ENCODE measurements at places on chromosomes 12 and 14. TPM values are rescaled to one million over a fixed set of nuclear protein-coding genes. Genes with fewer than 3 reads are reported as not detected.
A peak's percentile ranks its signal among the peaks of the same experiment; 100 is the strongest.

DNA sequence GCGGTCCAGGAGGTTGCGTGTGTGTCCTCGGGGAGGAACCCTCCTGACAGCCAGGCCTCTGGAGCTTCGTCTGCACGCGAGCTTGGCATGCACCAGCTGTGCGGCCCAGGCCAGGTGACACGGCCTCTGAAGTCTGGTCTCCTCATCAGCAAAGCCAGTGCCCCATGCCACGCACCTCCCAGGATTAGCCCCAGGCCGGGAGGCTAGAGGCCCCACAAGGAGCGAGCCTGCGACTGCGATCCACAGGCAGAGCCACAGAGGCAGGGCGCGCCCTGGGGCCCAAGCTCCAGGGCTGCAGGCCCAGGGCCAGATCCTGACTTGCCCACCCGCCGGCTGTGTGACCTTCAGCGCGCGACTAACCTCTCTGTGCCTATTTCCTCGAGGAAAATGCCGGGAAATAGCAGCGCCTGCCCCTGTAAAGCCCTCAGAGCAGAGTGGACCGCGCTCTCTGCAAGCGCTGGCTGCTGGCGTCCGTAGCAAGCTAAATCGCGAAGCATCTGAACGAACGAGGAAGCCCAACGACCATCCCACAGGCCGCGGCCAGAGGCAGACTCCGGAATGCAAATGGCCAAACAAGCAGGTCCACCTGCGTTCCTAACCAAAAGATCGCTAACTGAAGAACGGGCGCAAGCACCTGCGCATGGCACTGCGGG, 492 bp upstream of the BTBD6 start:
- DNase-seq: no peak

GRCh38 chr14:64178814-64179213, 115.4 kb downstream of the ESR2 start:
- DNase-seq: no peak

Gene RNU4-1
- 2,477 TPM for total RNA-seq

Gene LRFN5
- total RNA-seq: 1.0 TPM

- DNase-seq: no peak
Observed at GRCh38 chr14:104804481-104805325, 3.8 kb downstream of the ZBTB42 start.

GRCh38 chr12:132159555-132160003, 15.3 kb downstream of the NOC4L start:
- DNase-seq: peak; percentile 57

DNA sequence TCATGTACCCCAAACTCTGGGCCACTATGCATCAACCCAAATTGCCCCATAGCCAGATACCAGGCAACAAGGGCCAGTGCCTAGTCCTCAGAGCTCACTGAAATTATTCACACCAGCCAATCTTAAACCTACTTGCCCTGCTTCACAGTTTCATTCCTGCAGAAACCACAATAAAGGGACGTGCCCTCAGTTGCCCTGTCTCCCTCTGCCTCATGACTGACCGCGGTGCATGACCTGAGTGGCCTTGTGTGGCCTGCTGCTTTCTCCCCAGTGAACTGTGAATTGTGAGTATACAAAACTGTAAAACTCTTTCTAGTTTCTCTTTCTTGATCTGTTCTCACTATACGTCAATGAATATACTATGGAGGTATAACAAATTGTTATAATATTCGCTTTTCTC, 490.9 kb upstream of the MIS18BP1 start:
- no peak for DNase-seq

- DNase-seq: no peak
Observed at GRCh38 chr12:66048835-66049537, 81.6 kb downstream of the LLPH start.

Gene RNASE7
- total RNA-seq: not detected

Gene FIGNL2
- total RNA-seq: 1.5 TPM

- no peak for DNase-seq
Observed at GRCh38 chr12:22453511-22453910, 90.8 kb downstream of the C2CD5 start.

DNA sequence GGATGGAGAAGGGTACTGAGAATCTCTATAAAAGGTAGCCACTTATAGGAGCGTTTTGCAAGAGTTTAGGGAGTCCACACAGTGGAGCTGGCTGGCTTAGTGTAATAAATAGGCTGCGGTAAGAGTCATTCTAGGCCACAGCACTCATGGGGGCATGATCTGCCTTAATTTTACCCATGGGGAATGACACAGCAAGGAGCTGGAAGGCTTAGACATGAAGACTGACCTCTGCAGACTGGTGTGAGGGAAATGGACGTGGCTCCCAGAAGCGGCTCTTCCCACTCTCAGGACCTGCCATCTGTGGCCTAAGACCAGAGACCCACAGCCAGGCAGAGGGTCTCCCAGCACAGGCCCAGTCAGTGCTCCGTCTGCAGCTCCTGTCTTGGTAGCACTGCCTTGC, 173.3 kb downstream of the PPM1H start:
- DNase-seq: no peak

Gene TAS2R30
- 2.9 TPM for total RNA-seq

DNA sequence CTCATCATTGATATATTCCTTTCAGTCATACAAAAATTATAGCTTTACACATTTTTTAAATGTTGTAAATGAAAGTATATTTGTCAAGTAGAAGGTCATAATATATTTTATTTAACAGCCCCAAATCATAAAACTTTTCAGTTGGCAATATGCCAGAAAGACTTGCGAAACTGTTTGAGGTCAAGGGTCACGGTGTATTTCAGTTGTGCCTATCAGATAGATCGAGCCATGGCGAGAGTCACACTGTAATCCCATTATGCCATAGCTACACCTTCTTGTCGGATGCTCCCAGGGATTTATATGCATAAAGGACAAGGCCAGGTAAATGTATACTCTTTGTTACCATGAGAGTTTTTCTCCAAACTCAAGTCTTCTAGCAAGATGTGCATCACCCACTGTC, 26.7 kb upstream of the G2E3 start:
- no peak for DNase-seq

DNA sequence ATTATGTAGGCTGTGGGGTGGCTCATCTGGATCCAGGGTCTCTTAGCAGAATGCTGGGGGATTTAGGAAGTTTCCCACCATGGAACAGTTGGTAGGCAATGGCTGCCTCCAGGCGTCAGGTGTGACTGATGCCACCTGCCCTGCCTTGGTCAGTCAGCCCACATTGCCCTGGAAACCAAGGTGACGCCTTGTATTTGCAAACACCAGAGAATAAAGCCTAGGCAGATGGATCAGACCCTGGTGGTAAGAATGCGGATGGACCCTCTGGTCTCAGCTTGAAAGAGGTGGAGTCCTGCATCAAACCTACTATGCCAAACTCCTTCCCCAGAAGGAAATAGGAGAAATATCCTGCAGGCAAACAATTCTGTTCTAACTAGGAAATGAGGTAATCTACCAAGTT, 38.2 kb downstream of the NCKAP5L start:
- DNase-seq: no peak

- DNase-seq: no peak
Observed at GRCh38 chr14:105022276-105022670, 1.4 kb upstream of the CDCA4 start.

- no peak for DNase-seq
Observed at GRCh38 chr14:88384718-88385117, 739 bp upstream of the SPATA7 start.

GRCh38 chr14:101112351-101113107, 209.0 kb upstream of the RTL1 start:
- DNase-seq: no peak

- no peak for DNase-seq
Observed at GRCh38 chr12:80498059-80498728, 54.2 kb downstream of the PTPRQ start.

Gene PRKAG1
- total RNA-seq: 46.5 TPM

DNA sequence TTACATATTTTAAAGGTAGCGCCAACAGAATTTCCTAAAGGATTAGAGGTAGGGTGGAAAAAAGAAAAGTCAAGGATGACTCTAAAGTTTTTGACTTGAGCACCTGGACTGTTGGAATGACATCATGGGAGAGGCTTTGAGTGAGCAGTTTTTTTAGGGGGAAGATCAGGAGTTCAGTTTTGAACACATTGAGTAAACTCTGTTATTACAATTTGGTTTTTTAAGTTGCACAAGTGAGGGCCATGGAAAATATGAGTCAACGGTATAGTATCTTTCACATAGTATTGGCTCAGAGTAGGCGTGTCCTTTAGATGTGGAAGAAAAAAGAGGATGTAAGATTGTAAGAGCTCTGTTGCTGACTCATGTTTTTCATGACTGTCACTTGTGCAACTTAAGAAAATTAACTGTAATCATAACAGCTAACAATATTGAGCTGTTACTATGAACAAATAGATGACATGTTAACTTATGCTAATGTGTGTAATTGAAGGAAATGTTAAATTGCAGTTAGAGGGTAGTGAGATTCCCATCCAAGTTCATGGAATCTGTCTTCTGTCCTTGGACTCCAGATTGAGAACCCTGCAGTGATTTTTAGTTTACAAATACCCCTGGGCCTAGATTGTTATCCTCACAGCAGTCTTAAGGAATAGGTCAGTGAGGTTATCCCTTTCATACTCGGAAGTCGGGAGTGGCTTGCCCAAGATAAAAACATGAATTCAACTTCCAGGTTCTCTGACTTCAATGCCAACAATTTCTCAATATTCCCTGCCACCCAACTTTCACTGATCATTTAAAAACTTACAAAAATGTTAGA, 48.2 kb upstream of the ATP2B1 start:
- no peak for DNase-seq

GRCh38 chr14:92726135-92726932, 22.1 kb downstream of the LGMN start:
- DNase-seq: peak; percentile 92

GRCh38 chr14:38209572-38210557, 2.2 kb downstream of the SSTR1 start:
- DNase-seq: no peak

Gene SLC39A2
- not detected for total RNA-seq

DNA sequence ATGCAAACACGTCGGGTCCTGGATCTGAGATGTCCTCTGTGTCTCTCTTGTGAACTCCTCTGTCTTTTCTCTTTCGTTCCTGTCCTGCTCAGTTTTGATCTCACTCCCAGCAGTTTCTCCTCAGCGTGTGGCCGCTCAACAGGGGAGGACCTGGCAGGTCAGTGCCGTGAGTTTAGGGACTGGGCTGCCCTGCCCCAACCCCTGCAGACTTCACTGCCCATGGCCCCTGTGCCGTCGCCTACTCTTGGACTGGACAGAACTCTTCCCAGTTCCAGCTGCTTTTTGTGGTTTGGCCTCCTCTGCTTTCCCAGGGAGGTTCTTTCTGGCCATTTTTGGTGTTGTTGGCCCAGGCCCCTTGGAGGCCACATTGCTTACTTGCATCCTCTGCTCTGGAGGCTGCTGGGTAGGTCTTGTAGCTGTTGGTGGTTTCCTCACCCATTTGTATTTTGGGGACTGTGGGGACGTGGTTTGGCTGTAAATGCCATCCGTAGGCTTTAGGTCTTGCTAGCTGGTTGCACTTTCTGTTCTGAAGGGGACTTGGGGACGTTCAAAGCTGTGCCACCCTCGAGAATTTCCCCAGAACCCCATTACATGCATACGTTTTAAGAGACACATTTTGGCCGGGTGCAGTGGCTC, 20.0 kb upstream of the DNAH10 start:
- DNase-seq: no peak

- no peak for DNase-seq
Observed at GRCh38 chr12:4412465-4412864, 33.0 kb upstream of the FGF23 start.

Gene CLEC4C
- total RNA-seq: not detected

DNA sequence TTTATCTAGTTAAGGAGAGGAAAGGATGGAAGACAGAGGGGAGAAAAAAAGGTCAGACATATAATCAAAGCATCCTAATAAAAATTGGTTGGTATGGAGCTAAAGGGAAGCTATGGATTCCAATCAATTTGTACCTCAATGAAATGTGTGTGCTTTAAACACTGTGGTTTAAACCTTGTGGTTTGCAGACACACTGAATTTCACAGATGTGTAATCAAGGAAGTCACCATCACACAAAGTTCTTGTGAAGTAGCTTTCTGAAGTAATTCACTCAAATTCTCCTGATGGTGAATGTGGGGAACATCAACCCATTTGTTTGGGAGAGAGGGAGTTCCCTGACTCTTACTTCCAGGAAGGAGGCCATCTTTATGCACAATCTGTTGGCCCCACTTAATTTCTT, 243.3 kb upstream of the KRR1 start:
- DNase-seq: no peak

DNA sequence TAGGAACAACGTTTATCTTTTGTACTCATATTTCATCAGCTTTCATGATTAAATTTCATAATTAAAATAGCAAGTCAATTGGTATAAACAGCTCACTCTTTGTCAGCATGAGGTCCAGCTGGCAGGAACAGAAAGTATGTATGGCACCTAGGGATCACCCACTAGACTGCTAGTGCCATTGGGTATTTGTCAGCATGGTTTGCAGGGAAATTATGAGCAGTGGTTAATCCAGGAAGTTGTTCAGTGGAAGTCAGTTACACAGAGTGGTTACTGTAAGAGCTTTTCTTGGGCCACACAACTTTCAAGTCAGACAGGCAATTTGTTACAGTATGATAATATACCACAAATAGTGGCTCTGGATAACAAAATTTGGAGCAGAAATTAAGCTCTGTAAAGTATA, 340.3 kb upstream of the RGS6 start:
- DNase-seq: no peak

DNA sequence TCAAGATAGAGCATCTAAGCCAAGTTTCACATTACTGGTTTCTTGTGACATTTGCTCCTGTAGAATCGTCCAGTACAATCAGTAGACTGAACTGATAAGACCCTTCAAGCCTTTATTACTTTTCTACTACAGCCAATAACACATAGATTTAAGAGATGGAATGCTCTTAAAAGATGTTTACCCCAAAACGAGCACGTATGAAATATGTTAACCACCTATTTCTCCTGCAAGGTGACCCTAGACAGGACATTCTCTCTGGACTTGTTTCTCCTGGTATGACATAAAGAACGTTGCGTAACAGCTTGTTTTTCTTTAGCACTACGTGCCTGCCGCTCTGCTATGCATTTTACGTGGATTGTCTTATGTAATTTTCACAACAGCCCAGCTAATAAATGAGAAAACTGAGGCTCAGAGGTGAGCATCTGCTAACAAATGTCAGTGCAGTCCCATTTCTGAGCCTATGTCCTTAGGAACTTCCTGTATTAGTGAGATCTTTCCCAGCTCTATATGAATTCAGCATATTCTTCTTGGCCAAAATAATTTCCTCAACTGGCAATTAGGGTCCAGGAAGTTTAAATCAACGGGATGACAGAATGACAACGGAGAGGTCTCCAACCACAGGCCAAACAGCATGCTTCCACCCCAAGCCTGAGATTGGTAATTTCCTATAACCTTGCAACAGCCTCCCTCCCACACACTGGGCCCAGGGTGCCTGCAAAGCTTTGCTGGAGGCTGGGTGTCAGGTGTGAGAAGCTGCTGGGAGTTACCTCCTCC, 3.7 kb downstream of the NFKBIA start:
- peak; percentile 69 for DNase-seq
